ENCODE measurements at places on chromosomes 1 and 21.

- no peak for DNase-seq
Measured at GRCh38 chr1:180505732-180506335, 3.5 kb upstream of the ACBD6 start.

DNA sequence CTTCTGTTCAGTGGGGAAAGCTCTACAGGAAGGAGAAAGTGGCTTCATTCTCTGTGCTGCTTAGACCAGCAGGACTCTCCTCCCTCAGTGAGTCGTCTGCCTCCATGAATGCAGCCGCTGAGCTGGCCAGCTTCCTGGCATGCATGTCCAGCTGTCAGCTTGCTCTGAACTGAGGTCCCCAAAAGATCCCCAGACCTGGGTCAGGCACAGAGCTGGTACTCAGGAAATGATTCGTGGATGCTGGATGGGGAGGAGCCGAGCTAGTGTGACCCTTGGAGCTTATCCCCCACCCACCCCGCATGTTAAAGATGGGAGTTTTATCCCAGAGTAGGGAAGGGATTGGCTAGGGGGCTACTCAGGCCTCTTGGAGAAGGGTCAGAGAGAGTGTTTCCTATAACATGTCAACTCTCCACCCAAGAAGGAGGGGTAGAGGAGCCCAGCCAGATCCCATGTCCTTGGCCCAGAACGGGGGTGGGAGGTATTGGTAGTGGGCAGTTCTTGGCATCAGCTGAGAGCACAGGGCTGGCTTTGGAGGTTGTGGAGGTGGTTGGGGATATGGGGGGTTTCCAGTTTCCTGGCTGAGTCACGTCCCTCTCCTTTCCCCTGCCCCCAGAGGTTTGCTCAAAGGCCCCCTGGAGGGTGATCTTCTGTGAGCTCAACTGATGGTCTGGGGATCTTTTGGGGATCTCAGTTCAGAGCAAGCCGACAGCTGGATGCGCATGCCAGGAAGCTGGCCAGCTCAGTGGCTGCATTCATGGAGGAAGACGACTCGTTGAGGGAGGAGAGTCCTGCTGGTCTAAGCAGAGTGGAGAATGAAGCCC lies 110.1 kb downstream of the FOXD2 start:
- DNase-seq: no peak

GRCh38 chr1:92326681-92327080 lies 27.8 kb downstream of the RPAP2 start:
- DNase-seq: no peak

GRCh38 chr1:155050560-155051341 lies at the start of gene ADAM15:
Gene ADAM15, plus strand, starts transcription at chr1:155051316. Its CDS starts 71 bp downstream, at chr1:155051387.
- DNase-seq: peak; percentile 94

DNA sequence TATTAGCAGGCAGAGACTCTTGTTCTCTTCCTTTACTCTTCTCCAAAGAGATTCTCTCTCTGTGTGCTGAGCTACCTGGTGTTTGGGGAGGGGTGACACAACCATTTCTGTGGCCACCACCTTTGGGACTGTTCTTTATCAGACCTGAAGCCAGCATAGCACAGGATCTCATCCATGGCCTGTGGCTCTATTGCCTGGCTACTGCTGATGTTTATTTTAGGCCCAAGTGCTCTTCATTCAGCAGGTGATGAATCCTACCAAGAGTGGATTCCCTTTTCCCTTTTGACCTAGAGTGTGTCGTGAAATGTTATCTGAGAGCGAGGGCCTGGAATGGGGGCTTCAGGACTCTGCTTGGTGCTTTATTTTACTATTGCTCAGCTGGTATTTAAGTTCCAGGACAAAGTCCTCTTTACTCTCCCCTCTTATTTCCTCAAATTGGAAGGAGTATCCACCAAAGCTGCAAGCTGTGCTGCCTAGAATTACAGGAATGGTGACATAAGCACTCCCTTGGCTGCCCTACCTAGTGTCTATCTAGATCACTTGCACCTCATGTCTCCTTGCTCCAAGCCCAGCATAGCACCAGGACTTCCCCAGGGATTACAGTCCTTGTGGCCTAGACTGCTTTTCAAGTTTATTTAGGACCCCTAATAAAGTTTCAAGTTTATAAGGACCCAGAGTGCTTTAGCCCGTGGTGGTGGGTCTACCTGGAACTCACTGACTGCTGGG lies 94.7 kb upstream of the GPR52 start:
- no peak for DNase-seq

DNA sequence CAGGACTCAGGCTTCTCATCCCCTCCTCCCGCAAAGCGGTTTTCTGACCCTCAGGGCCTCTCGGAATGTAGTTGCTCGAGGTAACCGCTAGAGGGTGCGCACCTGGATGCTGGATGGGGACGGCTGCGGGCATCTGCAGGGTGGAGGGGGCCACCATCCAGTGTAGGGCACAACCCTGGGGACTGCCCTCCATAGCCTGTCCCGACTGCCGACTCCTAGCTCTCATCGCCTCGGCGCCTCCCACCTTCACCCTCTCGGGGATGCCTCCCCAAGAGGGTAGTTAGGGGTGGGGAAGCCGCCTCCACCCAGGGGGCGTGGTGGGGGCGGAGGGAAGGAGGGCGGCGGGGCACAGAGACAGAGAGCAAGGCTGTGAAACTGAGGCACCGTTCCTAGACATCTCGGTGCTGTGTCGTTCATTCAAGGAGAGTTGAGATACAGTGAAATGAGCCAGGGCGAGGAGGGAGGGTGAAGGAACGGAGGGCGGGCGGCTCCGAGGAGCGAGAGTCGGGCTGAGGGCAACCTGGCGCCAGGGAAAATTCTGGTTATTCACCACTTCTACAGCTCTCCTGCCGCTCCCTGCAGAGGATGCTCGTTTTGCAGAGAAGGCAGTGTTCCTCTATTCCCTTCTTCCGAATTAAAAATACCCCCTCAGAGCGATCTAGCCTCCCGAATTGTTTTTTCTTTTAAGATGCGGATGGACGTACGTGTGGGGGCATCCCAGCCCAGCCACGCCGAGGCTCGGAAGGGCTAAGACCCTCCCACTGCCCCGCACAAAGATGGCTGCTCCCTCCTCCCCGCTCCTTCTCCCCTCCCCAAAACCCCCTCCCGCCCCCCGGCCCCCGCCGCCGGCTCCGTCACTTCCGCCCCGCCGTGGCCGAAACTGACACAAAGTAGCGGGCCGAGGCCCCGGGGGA lies at the start of gene ATP8B2:
TSS of gene ATP8B2 (plus strand) at position 857 of the 914 bp plus-strand sequence. CDS start 2,617 bp downstream, outside the sequence.
- peak; percentile 90 for DNase-seq

- DNase-seq: no peak
Measured at GRCh38 chr1:9425859-9426258, 113.4 kb upstream of the SLC25A33 start.

DNA sequence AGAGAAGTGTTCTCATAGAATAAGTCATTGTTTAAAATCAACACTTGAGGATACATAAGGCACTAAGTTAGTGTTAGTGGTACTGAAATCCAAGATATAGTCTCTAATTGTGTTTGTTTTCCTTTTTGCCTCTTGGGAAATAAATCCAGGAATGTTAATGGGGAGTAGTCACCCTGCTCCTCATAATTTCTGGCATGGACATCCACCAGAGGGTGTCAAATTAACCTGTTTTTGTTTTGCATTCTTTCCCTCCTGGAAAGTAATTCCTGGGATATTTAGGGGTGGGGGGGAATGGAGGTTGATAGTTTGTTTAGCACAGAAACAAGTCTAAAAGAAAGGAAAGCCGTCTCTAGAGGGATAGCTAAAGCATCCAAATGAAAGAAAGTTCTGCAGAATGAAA lies 87.8 kb upstream of the MAP1LC3C start:
- no peak for DNase-seq

DNA sequence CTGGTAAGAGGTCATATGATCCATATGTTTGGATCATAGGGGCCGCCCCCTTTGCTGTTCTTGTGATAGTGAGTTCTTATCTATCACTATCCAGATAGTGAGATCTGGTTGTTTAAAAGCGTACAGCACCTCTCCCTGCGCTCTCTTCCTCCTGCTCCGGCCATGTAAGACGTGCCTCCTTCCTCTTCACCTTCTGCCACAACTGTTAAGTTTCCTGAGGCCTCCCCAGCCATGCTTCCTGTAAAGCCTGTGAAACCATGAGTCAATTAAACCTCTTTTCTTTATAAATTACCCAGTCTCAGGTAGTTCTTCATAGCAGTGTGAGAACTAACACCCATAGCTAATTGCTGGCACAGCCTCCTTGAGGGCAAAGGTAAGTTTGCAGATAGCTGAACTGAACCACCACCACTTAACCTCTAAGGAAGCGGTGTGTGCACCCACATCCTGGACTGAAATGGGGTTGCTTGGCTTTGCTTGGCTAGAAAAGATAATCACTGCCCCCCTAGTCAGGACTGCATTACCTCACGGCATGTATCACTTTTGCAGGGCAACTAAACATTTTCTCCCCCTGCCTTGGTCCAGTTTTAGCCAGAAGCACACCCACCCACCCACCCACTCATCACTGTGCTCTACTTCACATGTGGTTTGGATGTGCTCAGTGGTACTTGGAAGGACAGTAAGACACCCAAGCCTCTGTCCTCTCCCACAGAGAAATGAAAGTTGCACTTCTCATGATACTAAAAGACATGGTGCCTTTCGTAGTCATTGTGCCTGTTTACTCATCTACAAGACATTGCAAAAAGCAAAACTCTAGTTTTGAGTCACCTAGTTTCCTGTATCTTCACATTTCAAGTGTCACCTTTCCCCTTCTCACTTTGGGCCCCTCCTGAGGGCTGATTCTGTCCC lies 23.1 kb upstream of the PTAFR start:
- DNase-seq: no peak

DNA sequence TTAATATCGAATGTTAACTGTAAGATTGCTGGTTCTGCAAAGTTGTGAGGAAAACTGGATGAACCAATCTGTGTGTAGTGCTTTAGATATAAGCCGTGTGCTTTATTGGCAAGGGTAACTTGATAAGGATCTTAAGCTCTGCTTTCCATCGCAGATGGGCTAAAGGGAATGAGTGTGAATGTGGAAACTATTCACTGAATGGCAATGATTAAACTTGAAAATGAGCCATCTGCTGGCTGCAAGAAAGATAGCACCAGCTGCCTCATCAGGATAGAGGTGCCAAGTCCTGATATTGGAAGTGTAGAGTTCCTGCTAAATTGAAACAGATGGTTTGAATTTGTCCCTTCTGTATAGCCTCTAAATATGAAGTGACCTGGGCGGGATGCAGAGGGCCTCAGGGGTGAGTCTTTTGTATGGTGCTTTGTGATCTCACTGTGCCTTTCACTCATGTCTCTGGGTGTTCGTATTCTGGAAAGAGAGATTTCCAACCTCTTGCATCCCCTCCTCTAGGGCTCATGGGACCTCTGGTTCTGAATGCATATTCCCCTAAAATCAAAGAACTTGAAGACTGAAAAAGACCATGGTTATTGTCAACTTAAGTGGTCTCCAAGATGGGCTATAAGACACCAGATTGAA lies 9.2 kb downstream of the FCRL3 start:
- peak; percentile 26 for DNase-seq

DNA sequence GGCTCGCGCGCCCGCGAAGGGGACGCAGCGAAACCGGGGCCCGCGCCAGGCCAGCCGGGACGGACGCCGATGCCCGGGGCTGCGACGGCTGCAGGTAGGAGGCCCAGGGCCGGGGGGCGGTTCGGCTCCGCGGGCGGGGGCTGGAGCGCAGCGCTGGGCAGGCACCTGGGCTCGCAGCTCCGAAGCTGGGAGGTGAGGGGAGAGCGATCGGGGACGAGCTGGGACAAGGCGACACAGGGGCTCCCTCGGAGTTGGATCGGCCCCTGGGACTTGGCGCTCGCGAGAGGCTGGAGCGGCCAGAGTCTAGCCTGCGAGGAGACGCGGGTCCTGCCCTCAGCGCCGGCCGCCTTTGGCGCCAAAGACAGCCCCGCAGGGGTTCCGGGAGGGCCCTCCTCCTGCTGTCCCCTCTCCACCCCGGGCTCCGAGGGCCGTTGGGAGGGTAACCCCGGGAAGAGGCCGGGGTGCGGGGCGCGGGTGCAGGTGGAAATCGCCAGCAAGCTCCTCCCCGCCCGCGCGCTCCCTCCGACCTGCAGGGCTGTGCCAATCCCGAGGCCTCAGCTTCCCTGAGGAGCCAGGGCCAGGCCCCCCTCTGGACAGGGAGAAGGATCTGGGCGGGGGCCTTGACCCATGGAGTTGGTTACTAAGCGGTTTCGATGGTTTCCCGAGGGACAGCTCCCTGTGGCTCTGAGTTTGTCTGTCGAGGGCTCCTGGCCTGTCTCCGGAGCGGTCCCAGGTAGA lies 401 bp downstream of the TP73 start:
- no peak for DNase-seq

GRCh38 chr1:168613038-168613451 lies 36.6 kb downstream of the XCL1 start:
- no peak for DNase-seq

DNA sequence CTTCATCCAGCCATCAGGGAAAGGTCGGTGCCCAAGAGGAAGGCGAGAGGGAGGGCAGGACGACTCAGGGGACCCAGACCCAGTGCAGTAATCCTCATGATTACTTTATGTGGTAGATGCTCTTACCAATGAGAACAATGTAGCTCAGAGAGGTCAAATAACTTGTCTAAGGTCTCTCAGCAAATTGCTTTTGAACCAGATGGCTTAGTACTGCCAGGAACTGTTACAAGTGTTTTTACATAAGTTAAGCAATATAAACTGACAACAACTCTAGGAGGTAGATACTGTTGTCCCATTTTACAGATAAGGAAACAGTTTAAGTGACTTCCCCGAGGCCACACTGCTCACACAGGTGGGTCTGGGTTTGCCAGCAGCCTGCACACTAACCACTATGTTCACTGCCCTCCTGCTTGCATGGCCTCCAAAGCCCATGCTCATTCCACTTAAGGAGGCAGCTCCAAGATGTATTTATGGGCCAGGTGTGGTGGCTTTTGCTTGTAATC lies 111.7 kb downstream of the LACTBL1 start:
- DNase-seq: no peak

- no peak for DNase-seq
Measured at GRCh38 chr1:43704838-43705237, 2.5 kb upstream of the ST3GAL3 start.

DNA sequence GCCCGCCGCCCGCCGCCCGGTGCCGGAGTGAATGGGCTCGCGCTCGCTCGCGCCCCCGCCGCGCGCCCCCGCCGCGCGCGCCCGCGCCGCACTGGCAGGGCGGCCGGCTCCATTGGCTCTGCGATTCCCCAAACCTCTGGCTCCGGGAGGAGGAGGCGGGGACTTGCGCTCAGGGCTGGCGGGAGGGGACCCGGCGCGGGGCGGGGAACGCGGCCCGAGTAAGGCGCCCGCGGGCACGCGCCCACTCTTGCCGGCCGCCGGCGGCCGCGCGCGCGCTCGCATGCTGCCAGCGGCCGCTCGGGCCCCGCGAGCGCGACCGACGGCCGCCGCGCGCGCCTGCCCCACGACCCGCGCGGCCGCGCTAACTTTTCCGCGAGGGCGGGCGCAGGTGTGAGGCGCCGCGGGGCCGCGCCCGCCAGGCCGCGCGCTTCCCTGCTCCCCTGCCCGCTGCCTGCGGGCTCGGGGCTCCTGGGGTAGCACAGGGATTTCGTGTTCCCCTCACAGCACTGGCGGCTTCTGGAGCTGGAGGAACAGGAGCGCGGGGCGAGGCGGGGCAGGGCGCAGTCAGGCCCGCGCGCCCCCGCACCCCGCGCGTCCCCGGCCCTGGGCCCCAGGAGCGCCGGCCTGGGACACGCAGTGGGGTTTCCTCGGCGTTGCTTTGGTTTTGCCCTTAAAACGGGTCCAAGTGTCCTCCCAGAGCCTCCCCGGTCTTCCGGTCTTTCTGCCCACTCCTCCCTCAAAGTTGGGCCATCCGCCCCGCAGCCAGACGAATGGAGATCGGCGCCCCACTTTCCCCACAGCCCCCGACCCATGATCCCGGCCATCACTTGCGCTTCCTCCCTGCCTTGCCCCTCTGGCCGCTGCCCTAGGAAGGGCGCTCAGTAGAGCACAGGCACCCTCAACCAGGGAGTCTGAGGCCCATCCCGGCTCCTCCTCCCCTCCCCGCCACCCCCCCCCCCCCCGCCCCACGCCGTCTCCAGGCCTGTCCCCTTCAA lies 101.5 kb downstream of the CASZ1 start:
- peak; percentile 94 for DNase-seq

GRCh38 chr1:69976896-69977295 lies 228.5 kb downstream of the LRRC40 start:
- peak; percentile 14 for DNase-seq
